ENCODE measurements at places on chromosomes 6 and 20.

- no peak for DNase-seq
Measured at GRCh38 chr6:39777661-39778060, 14.5 kb upstream of the DAAM2 start.

DNA sequence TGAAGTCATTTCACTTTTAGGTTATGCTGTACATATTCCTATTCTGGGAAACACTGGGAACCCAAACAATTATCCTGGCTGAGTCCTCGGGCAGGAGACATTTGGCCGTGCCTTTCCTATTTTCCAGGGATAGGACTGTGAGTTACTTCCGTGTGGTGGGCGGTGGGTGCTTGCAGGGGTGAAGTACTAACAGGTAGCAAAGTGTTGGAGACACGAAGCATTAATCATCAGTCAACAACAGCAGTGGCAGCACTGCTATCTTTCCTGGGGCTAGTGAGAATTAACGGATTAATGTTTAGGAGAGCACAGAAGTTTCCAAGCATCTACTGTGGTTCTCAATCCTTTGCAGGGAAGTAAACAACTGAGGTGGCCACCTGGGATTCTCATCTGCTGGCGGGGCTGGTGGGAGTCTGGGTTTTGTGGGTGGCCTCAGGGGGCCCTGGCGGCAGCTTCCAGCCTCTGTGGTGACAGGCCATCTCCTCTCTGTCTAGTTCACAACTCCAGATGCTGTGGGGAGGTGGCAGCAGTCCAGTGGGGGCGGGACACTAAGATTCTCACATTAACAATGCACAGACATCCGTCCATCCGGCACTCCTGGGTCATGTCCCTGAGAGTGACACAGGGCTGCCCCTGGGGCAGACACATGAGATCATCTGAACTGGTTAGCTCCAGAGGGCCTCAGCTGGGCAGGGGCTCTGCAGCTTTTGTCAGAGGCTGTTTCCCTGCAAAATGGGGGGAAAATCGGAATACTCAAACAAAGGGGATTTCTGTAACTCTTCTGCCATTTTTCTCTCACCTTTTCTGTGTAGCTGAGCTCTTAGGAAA is 90.9 kb downstream of the GJA10 start:
- peak; percentile 46 for DNase-seq

DNA sequence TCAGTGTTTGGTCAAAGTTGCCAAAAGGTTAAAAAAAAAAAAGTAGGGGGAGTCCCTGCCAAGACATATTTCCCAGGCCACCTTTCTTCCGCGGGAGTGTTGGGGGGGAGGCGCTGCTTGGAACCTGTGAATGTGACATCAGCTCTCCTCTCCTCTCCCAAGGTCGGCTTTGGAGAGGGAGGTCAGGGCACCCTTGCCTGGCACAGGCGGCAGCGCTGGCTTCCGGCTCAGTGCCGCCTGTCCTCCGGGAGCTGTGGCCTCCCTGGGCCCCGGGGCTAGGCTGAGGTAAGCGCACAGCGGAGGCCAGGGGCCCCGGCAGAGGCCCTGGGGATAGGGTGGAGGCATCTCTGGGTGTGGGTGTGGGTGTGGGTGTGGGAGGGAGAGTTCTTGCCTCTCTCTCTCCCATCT is 1.9 kb upstream of the EDN1 start:
- DNase-seq = no peak

DNA sequence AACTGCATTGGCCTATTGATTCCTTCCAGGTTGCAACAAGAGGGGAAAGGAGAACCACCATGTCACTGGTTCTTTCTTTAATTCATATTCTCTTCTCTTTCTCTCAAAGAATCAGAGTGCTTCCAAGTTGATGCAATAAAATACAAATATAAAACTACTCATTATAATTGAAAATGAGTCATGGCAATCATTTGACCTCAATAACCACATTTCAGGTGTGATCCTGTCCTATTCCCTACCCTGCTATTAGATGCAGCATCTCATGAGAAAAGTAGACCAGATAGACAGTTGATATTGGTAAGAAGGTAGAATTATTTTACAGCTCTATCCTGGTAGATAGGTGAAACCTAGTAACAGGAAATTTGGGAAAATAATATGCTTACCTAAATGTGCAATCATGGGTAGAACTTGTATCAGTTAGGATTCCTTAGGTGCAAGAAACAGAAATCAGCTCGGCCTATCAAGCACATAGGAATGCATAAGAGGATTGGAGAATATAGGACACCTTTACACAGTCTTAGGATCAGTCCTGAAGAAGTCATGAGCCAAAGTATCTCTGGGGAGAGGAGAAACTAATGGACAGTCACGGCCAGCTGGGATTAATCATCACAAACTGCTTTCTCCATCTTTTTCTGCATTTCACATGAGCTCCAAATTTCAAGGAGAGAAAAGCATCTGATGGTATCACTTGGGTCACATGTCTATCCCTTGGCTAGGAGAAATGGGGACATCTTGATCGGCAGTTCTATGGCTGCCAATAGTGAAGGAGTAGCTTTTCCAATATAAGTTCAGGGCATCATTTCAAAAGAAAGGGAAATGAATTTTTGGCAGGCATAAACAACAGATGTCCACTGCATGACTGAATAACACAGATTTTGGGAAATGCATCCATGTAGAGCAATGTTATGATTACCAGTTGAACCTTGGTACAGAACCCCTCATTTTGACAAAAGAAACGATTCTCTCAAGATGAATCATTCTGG is 19.3 kb upstream of the RNF146 start:
- DNase-seq = peak; percentile 5

DNA sequence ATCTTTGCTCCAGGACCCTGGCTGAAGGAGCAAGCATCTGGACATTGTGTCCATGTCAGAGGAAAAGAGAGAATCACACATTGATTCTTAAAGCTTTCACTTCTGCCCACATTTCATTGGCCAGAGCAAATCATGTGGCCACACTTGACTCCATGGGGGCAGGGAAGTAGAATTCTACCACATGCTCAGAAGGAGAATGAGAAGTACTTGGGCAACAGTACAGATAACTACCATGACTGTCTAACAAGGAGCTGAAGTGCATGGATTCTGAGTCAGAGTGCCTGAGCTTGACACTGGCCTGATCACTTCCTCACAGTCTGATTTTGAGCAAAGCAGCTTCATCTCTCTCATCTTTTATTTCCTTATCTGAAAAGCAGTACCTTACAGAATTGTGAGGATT is 38.6 kb downstream of the GHRH start:
- DNase-seq = peak; percentile 89

DNA sequence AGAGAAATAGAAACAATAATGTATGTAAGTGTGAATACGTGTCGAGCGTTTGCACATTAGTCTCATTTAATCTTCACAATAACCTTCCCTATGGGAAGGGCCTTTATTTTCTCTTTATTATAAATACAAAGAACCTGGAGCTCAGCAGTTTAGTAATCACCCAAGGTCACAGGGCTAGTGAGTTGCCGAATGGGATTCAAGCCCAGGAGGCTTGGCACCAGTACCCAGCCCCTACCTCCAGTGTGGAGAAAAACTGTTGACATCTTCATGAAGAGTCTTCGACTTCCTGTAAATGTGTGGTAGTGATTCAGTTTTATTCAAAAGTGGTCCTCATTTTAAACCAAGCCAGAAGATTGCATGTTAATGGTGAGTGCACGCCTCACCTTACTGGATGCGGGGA is 162.8 kb downstream of the SCML4 start:
- DNase-seq = no peak

- DNase-seq = no peak
Measured at GRCh38 chr6:40900791-40901190, 138.2 kb downstream of the UNC5CL start.

GRCh38 chr20:51860111-51860882 is 58.0 kb upstream of the SALL4 start:
- DNase-seq = peak; percentile 83

GRCh38 chr6:77073410-77073760 is 389.9 kb downstream of the HTR1B start:
- DNase-seq = no peak

- DNase-seq = peak; percentile 55
Measured at GRCh38 chr6:110255211-110255750, 75.1 kb downstream of the CDC40 start.

DNA sequence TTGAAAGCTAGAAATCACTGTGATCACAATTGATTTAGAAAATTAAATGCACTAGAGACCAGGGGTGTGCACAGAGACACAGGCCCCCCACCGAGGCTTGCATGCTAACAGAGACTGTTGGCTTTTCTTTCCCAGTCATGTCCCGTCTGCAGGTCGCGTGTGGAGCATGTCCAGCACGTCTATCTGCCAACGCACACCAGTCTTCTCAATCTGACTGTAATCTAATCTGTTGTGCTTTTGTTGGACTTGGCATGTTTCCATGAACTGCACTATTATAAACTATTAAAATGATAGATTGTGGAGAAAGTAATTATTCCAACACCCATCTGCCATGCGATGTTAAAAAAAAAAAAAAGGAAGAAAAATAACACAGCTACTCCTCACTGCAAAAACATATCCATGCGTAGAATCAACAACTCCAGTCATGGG is 17.7 kb downstream of the MYLIP start:
- DNase-seq = no peak

GRCh38 chr20:49865559-49865958 is 49.8 kb downstream of the SPATA2 start:
- DNase-seq = peak; percentile 50

- DNase-seq = no peak
Measured at GRCh38 chr6:47321577-47321976, 11.9 kb upstream of the TNFRSF21 start.

GRCh38 chr6:33243476-33243875 is 28.2 kb downstream of the VPS52 start:
- DNase-seq = no peak

DNA sequence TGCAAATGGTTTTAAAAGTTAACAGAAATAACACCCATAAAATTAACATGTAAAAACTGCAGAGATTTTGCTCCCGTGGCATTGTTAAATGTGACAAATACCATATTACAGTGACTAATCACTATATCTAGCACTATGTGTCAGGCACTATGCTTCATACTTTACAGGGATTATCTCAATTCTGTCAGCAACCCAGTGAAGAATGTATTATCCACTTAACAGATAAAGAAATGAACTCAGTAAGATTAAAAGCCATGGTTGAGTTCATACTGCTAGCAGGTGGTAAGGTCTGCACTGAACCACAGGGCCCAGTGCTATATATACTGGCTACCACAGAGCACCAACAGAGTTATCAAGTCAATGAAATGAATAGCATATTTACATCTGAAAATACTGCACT is 65.4 kb downstream of the RWDD2A start:
- DNase-seq = no peak

GRCh38 chr6:36547646-36548400 is 544 bp upstream of the STK38 start:
- no peak for DNase-seq

DNA sequence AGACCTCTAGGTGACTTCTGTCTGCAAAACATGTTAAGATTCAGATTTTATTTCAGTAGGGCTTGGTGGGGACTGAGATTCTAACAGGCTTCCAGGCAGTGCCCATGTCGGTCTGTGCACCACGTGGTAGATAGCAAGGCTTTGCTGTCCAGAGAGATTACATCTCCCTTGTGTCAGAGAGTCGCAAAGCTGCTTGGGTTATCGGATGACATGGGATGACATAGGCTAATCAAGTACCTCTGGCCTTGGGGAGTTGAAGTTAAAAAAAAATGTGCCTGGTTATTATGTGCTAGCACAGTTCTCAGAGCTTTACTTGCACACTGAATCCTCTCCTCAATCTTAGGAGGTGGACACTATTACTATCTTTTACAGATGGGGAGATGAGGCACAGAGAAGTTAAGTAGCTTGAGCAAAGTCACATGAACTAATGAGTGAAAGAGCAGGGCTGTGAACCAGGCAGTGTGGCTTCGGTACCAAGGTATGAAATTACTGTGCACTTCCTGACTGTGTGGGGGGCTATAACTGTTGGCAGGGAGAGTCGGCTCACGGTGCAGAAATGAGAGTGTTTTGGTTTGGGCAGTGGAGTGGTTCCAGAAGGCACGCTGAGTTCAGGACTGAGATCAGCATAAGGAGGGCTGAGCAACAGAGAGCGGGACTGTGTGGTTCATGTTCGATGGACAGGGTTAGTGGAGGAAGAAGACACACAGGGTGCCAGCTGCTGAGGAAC is 41.1 kb downstream of the FARS2 start:
- DNase-seq = no peak

DNA sequence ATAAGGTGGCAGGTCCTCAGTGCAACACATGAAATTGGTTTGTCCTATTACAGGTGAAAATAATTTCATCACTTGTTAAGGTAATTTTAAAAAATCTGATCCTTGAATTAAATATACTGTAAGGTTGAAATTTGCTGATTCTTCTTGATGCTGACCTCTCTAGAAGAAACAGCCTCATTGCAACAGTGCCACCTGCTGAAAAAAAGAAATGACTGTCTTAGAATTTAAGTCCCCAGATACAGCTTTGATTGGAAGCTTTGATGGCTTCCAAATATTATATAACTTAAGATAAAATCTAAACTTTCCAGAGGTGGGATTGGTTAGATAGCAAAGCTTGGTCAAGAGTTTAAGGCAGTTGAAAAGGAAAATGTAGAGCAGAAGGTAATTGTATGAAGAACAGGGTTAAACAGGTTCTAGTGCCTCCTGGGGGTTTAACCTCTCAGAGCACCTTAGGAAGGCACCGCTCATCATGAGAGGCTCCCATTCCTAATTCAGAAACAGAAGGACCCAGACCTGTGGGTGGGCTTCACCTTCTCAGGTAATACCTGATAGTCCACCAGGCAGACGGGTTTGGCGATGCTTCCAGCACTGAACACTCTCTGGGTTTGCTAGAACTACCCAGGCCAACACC is 401.0 kb downstream of the PAX1 start:
- DNase-seq = peak; percentile 62

- no peak for DNase-seq
Measured at GRCh38 chr20:1526310-1526709, 31.2 kb downstream of the SIRPD start.

GRCh38 chr20:33648396-33649004 is 13.6 kb upstream of the C20orf144 start:
- DNase-seq = no peak

DNA sequence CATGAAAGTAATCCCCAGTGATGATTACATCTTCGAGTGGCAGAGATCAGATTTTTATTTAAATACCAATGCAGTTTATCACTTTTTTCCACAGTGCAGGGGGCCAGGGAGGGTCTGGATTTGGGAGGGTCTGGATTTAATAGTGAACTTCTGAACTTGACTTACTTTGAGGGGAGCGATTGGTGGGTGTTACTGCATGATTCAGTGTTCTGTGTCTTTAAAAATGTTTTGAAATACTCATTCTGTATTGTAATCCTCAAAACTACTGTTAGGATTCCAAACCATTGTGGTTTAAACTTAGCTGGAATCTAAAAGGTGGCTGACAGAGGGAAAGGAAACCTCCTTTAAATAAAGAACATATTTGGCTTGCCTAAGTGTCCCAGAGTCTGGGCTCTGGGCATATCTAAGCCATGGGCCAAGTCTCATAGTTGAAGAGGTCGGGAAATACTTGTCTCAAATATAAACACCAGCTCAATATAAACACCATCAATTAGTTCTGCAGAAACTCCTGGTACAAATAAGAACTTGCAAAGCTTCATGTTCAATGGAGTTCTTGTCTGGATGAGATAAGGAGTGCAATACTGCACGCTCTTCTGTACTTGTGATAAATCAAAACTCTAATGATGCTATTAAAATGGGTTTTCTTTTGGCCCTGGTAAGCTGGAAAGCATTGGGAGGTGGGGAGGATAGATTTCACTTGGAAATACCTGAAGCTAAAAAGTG is 14.4 kb downstream of the JARID2 start:
- peak; percentile 63 for DNase-seq
